ENCODE measurements at places on chromosomes 12 and 14. TPM values are rescaled to one million over a fixed set of nuclear protein-coding genes. Genes with fewer than 3 reads are reported as not detected.

DNA sequence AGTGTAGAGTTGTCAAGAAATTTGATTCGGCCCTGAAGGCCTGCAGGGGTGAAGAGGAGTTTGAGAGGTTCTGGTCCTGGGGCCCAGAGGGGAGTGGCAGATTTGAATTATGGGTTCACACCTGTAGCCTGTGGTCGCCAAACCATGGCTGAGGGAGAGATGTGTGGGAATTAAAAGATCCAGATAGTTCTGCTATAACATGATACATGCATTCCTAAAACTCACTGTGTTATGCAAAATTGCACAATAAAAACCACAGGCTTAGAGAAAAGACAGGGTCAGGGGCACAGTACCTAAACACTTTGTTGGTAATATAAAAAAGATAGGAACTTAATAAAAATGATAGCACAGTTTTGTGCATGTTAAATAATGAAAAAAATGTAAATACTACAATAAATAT is 106.2 kb downstream of the TMEM30B start:
- no peaks in the 10 kb centered on the region for H3K36me3 ChIP-seq
- H3K27ac ChIP-seq: no peak overlapping the region
- H3K4me1 ChIP-seq: peaks cover 29% of the 10 kb centered on the region
- DNase-seq: no peak
- H3K27me3 ChIP-seq: peaks cover 14% of the 10 kb centered on the region
- no peak overlapping the region for H3K4me3 ChIP-seq

GRCh38 chr12:98618952-98619351 is 25.5 kb downstream of the SLC25A3 start:
- DNase-seq: no peak
- no peaks in the 10 kb centered on the region for H3K27me3 ChIP-seq
- H3K36me3 ChIP-seq: peaks cover 4% of the 10 kb centered on the region
- no peaks in the 10 kb centered on the region for H3K4me1 ChIP-seq
- H3K27ac ChIP-seq: no peak overlapping the region

GRCh38 chr14:89845346-89845745 is 109.2 kb downstream of the EFCAB11 start:
- no peak for DNase-seq
- no peak overlapping the region for H3K4me3 ChIP-seq
- no peak overlapping the region for H3K27ac ChIP-seq
- H3K27me3 ChIP-seq: peaks cover 4% of the 10 kb centered on the region
- no peaks in the 10 kb centered on the region for H3K4me1 ChIP-seq

DNA sequence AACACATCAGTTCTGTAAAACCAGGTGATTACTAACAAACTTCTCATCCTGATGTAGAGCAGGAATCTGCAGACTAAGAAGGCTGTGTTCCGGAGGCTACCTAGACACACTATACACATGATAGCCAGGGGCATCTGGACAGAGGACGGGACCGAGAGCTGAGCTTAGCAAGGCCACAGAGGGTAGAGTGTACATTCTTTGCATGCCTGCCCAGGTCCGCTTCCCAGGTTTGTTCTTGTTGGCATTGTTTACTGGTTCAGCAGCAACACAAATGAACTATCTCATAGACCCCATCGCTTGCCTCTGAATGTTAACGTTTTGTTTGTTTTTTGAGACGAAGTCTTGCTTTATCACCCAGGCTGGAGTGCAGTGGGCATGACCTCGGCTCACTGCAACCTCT is 17.7 kb upstream of the TEAD4 start:
- no peak for DNase-seq
- no peak overlapping the region for H3K4me3 ChIP-seq
- no peaks in the 10 kb centered on the region for H3K36me3 ChIP-seq
- no peak overlapping the region for H3K27ac ChIP-seq
- H3K4me1 ChIP-seq: no peaks in the 10 kb centered on the region

GRCh38 chr12:131869871-131870418 is 24.5 kb upstream of the ULK1 start:
- H3K27ac ChIP-seq: no peak overlapping the region
- H3K36me3 ChIP-seq: no peaks in the 10 kb centered on the region
- DNase-seq: no peak
- no peaks in the 10 kb centered on the region for H3K4me1 ChIP-seq
- no peak overlapping the region for H3K4me3 ChIP-seq

- no peak overlapping the region for H3K4me3 ChIP-seq
- peaks cover 3% of the 10 kb centered on the region for H3K27me3 ChIP-seq
- DNase-seq: no peak
- H3K36me3 ChIP-seq: no peaks in the 10 kb centered on the region
- no peak overlapping the region for H3K27ac ChIP-seq
- H3K4me1 ChIP-seq: peaks cover 10% of the 10 kb centered on the region
Measured at GRCh38 chr12:94616203-94616729, 34.1 kb downstream of the TMCC3 start.

- no peak overlapping the region for H3K27ac ChIP-seq
- H3K27me3 ChIP-seq: peaks cover 4% of the 10 kb centered on the region
- no peaks in the 10 kb centered on the region for H3K36me3 ChIP-seq
Measured at GRCh38 chr12:131346555-131347344, 364.1 kb upstream of the SFSWAP start.

Gene CLEC1A
- total RNA-seq: not detected

DNA sequence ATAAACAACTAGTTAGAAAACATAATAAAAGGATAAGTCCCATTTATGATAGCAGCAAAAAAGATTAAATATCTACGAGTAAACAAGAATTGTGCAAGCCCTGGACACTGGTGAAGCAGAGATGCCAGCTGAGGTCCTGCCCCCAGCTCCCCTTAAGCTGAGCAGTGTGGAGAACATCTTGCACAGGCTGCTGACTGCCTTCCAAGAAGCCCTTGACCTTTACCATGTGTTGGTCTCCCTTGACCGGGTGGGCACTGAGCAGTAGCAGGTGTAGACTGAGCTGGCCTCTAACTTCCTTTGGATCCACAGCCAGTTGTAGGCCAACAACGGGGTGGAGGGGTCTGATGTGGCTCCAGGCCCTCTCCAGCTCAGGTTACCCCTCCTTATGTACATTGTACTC is 47.7 kb upstream of the PAPLN start:
- no peaks in the 10 kb centered on the region for H3K27me3 ChIP-seq
- DNase-seq: no peak
- H3K36me3 ChIP-seq: peaks cover 21% of the 10 kb centered on the region
- H3K27ac ChIP-seq: no peak overlapping the region
- H3K4me3 ChIP-seq: no peak overlapping the region

DNA sequence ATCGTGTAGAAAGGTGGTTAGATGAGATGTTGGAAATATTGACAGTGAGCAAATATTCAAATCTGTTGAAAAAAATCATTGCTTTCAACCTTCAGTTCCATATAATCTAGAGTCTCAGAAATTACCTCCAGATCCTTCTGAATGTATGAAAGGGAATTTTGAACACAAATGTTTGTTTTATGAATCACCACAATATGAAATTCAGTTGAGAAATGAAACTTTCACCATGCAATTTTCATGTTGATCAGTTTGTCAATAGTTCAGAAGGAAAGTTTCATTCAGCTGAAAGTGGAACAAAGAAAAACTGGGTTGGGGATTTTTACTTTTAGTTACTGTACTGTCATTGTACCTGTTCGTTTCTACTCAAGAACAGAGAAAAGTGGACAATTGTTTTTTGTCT is 953.6 kb downstream of the SLC6A15 start:
- no peaks in the 10 kb centered on the region for H3K27me3 ChIP-seq
- H3K4me1 ChIP-seq: no peaks in the 10 kb centered on the region
- H3K36me3 ChIP-seq: no peaks in the 10 kb centered on the region
- H3K27ac ChIP-seq: no peak overlapping the region
- no peak for DNase-seq

Gene HPD
- not detected for total RNA-seq

- peaks cover 47% of the 10 kb centered on the region for H3K36me3 ChIP-seq
- H3K27ac ChIP-seq: peak overlapping the region; percentile 97
- H3K27me3 ChIP-seq: no peaks in the 10 kb centered on the region
- no peak for DNase-seq
Measured at GRCh38 chr12:56645201-56645716, 525 bp downstream of the ATP5F1B start.

DNA sequence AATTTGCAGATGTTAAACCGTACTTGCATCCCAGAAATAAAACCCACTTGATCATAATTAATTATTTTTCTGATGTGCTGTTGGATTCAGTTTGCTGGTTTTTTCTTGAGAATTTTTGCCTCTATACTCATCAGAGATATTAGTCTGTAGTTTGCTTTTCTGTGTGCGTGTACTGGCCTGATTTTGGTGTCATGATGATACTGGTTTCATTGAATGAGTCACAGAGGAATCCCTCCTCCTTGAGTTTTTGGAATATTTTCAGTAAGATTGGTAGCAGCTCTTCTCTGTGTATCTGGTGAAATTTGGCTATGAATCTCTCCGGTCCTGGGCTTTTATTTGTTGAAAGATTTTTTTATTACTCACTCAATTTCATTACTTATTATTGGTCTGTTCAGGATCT is 100.4 kb upstream of the PMCH start:
- peaks cover 6% of the 10 kb centered on the region for H3K27me3 ChIP-seq
- no peaks in the 10 kb centered on the region for H3K36me3 ChIP-seq
- H3K4me1 ChIP-seq: no peaks in the 10 kb centered on the region
- no peak for DNase-seq
- no peak overlapping the region for H3K27ac ChIP-seq
- no peak overlapping the region for H3K4me3 ChIP-seq

DNA sequence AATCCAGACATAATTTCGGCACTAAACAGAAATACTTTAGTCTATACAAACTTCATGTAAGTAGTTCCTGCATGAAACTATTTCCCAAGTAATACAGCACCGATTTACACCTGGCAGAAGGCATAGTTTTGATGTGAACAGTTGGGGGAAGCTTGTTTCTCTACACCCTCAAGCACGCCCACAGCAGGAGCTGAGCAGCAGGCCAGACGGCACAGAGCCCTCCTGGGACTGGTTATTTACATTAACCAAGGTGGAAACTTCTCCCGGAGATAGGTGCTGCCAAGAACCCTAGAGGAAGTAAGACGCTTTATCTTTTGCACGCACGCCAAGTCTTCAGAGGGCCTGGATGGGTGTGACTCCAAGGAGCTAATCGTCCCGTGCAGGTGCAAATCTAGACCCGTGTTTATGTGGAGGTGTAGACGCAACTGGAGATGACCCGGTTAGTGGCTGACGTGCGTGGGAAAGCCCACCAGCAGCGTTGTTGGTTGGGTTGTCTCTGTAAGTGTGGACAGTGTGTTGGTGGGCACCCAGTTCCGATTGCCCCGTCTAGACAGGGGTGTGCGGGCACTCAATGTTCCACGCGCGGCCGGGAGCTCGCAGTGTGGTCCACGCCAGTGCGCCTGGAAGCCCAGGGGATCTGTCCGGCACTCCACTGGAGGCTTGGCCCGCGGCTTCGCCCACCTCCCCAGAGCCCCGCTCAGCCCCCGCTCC is 767 bp upstream of the TCP11L2 start:
- H3K27me3 ChIP-seq: no peaks in the 10 kb centered on the region
- peaks cover 2% of the 10 kb centered on the region for H3K36me3 ChIP-seq
- H3K4me1 ChIP-seq: peaks cover 54% of the 10 kb centered on the region
- peak overlapping the region; percentile 90 for H3K27ac ChIP-seq
- peak overlapping the region; percentile 85 for H3K4me3 ChIP-seq

DNA sequence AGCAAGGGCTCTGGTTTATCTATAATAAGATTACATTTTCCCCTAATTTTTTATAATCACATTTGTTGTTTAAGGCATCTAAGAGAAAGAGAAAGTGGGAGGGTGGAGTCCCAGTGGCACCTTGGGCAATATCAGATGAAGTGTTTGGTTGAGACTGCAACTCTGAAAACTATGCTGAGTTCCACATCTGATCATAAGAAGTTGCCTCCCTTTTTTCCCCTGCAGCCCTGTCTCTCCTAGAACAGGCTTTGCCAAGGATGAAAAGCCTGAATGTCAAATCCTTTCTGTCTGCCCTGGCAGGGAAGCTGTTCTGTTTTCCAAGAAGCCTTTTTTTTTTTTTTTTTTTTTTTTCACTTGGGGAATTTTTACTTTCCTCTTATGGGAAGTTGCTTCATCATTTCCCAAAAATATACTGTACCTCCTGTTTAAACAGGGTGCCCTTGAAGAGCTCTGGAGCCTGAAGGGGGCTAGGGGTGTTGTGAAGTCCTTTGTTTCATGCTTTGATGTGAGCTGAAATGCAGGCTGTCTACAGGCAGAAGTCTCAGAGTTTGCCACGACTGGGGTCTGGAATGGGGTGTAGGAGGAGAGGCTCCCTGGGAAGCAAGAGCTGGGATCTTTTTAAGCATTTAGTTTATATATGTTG is 71.3 kb downstream of the SUSD6 start:
- DNase-seq: peak; percentile 40
- peaks cover 26% of the 10 kb centered on the region for H3K36me3 ChIP-seq
- no peak overlapping the region for H3K4me3 ChIP-seq
- H3K27me3 ChIP-seq: no peaks in the 10 kb centered on the region

- no peak overlapping the region for H3K27ac ChIP-seq
- H3K4me3 ChIP-seq: no peak overlapping the region
- no peak for DNase-seq
- H3K36me3 ChIP-seq: peaks cover 11% of the 10 kb centered on the region
Measured at GRCh38 chr12:50603817-50604639, 99.2 kb downstream of the DIP2B start.

DNA sequence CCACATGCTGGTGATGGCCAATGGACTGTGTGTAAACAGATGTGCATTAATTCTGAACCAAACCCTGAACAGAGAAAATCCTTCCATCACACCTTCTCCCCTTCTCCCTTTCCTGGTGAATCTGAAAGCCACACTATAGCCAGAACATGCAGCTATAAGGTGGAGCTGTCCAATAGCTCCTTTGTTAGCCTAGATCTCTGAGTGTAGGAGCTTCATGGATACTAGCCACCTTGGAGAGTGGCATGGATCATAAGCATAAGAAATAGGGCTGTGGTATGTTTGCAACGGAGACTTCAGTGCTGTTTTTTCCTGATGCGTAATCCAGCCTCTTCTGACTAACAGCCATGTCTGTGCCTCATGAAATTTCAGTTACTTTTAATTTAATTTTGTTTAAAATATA is 364.5 kb downstream of the BTG1 start:
- H3K27ac ChIP-seq: no peak overlapping the region
- H3K4me3 ChIP-seq: no peak overlapping the region
- peaks cover 36% of the 10 kb centered on the region for H3K4me1 ChIP-seq

GRCh38 chr14:76510181-76510580 is 134.2 kb downstream of the ESRRB start:
- peaks cover 6% of the 10 kb centered on the region for H3K4me1 ChIP-seq
- no peaks in the 10 kb centered on the region for H3K36me3 ChIP-seq
- H3K4me3 ChIP-seq: no peak overlapping the region
- H3K27ac ChIP-seq: no peak overlapping the region
- DNase-seq: no peak
- H3K27me3 ChIP-seq: peaks cover 17% of the 10 kb centered on the region

Gene PPFIA2
- not detected for total RNA-seq

DNA sequence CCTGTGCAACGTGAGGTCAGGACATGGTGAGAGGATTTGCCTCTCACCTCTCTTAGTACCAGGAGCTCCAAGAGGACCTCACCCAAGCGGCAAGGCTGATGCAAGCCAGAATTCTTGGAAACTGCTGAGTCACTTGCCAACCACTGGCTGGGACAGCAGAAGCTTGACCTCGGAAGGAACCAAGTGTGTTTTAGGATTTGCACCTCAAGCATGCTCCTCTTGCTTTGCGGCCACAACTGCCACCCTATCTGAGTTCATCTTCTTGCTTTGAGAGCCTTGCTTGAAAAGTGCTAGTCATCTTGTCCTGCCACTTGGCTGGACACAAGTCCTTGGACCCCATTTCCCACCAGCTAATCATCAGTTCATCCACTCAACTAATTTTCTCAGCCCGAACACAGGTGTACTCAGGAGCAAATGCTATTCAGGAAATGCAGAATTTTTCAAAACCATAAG is 195.8 kb downstream of the SLC25A21 start:
- no peak overlapping the region for H3K4me3 ChIP-seq
- no peaks in the 10 kb centered on the region for H3K36me3 ChIP-seq
- DNase-seq: no peak
- H3K27ac ChIP-seq: no peak overlapping the region
- no peaks in the 10 kb centered on the region for H3K4me1 ChIP-seq
- no peaks in the 10 kb centered on the region for H3K27me3 ChIP-seq

Gene LPAR5
- total RNA-seq: 6.6 TPM
